GM23338 (cell line): ENCODE measurements at places on chromosomes 2 and 18.

GRCh38 chr18:45654677-45655076 lies 39.4 kb downstream of the SLC14A2 start:
- no peak for DNase-seq

- no peak for DNase-seq
These were observed 127.6 kb downstream of the NCOA1 start for GRCh38 chr2:24618680-24619079.

DNA sequence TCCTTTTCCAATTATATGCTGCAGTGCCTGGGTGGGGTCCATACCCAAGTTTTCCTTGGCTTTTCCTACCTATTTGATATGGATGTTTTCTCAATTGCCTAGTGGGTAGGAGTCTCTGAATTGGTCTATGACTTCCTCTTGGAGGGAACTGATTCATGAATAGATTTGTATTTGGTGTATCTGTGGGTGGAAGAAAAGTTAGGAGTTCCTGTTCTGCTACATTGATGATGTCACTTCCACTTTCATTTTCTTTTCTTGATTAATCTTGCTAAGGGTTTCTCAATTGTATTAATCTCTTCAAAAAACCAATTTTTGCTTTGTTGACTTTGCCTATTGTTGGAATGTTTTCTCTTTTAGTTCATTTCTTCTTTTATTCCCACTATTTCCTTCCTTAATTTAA lies 37.4 kb upstream of the SLC9A2 start:
- DNase-seq = no peak

- DNase-seq = no peak
These were observed 4.5 kb downstream of the CYS1 start for GRCh38 chr2:10075571-10076209.

GRCh38 chr2:160918906-160919503 lies 241.2 kb upstream of the TANK start:
- peak; percentile 84 for DNase-seq
